Activated CD4-positive, alpha-beta T cell treated with anti-CD3 and anti-CD28 coated beads, Interleukin-2, amount 50 U/mL, for 24 hours (primary cell): ENCODE measurements at places on chromosomes 5 and 9.

DNA sequence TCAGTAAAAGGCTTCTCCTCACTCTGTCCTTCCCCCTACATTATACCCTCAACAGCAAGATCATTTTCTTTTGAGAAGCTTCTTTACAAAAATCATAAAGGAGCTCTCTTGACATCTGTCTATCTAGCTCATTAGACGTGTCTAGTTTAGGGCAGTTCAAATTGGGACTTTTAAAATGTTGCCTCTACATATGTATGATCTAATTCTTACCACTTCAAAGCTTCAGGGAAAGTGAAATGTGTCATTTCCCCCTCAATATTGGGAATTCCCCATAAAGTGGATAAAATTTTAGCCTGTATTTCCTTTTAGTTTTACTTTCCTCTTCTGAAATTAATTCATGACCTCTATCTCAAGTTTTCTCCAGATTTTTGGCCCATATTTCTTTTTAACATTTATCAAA lies 323.7 kb downstream of the ARRDC3 start:
- no peak for DNase-seq

- DNase-seq: no peak
These were observed 664.7 kb downstream of the ACTL7B start for GRCh38 chr9:108191065-108191464.

DNA sequence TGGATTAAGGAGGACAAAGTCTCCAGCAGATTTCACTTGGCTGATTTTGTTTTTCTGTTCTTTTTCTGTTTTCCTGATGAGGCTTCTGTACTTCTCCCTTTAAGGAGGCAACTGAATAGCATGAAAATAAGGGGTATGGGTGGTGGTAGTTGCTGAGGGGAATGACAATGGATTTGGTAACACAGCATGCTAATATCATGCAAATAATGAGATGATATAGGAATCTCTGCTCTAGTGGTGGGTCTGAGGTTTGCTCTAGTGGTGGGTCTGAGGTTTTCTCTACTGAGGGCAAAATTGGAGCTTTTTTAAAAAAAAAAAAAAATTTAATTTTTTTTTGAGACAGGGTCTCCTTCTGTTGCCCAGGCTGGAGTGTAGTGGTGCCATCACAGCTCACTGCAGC lies 139.7 kb downstream of the C9orf152 start:
- no peak for DNase-seq

DNA sequence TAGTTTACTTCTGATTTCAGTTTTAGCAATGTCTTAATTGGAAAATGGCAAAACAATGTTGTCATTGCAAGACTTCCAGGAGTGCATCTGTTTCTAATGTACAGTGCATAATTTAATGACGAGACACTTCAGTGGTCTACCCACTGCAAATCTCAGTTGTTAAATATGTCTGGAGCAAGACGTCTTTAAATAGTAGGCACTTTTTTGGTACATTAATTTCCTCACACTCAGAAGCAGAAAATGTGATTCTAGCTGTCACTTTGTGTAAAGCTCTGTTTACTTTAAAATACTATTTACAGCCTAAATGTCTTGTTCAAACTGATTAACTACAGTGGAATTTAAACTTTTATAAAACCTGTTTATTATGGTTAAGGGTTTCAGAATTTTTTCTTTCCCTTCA lies 815.5 kb downstream of the TLE1 start:
- no peak for DNase-seq

- no peak for DNase-seq
These were observed 190.1 kb upstream of the MEF2C start for GRCh38 chr5:89072842-89073672.

- no peak for DNase-seq
These were observed 13.9 kb upstream of the QSOX2 start for GRCh38 chr9:136259517-136259813.

DNA sequence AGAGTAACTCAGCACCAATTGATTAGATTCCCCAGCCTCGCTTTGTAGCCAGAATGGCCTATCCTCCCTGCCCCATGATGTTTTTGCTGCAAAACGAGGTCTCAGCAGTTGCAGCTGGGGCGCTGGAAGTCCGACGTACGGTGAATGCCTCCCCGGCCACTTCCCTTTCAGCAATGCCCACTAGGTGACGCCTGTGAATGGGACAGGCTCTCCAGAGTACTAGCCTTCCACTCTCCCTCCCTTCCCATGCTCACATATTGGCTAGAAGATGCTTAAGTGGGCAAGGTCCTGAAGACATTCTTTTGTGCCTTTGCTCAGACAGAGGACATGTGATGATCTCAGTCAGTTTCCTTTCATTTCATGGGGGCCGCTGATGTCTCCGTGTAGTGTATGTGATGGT lies 50.8 kb downstream of the DMRT2 start:
- no peak for DNase-seq

DNA sequence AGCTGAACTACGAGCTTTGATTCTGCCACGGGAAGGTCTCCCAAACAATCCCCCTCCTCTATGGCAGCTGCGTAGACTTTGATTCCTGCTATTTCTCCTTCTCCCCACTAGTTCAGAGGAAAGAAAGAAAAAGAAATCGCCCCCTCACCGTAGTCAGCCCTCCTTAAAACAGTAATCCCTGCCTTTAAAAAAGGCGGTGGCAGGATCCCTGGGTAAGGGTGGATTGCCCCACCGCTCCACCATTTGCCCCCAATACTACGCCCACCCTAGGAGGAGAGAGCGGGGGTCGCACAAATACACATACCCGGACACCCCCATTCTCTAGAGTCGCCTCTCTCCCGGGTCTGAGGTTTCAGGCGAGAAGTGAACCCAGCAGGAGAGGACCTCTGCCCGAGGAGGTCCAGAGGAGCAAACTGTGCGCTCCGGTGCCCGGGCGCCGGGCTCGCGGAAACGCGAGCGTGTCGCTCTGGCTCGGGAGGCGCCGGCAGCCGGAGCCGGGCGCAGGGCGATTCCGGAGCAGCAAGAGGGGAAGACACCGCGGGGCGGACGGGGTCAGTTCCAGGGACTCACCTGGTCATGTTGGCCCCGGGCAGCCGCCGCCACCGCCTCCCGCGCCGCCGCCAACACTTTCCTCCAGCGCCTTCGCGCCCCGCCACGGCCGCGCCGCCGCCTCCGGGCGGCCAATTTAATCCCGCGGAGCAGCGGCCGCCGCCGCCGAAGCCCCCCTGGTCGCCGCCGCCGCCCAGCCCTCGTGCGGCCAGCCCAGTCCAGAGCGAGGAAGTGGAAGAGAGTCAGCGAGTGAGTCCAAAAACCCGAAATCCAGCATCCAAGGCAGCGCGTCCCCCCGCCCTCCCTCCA lies 1057.7 kb upstream of the DMAC1 start:
- DNase-seq: no peak

DNA sequence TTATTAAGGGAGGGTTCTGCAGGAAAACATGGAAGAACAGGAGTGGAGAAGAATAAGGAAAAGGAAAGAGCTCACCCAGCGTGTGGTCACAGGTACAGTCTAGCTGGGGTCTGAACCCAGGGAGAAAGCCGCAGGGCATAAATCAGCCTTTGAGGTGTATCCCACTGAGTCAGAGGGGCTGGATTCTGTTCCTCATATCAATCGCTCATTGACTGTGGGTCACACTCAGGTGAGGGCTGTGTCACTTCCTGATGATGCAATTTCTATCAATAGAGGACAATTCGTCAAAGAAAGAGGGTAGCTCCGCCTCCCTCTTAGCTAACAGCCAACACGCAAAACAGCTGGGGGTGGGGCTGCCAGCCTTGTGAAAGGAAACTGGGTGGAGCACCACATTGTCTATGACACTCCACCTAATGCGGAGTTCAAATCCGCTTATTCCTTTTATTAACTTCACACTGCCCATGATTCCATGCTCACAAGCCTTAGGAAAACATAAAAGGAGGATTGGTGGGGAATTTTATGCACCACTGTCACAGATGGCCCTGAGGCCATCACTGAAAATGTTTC lies 176.2 kb downstream of the ICE1 start:
- DNase-seq: no peak

DNA sequence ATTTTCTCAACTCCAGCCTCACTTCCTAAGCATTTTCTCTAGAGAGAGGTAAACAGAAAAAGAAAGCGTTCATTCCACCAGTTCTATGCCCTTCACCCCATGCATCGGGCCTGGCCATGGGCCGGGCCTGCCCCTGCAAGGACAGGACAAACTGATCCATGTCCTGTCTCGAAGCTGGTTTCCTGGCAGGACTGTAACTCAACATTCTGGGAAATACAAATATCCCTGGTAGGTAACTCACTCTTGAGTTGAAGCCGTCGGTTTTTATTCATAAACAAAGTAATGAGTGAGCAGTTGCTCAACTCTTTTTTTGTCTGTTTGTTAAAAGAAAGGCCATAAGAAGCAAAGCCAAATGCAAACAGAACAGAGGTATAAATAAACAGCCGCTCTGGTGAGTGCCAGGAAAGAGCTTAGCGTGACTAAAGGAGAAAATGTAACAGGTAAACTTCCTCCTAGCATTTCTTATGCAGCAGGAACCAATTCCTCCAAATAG lies 64.4 kb upstream of the DNAH5 start:
- DNase-seq: no peak
